ENCODE measurements at places on chromosomes 7 and 10.

GRCh38 chr7:150361807-150362621, 6.6 kb upstream of the REPIN1 start:
- H3K27me3 ChIP-seq: no peaks in the 10 kb centered on the region
- no peak overlapping the region for H3K27ac ChIP-seq
- DNase-seq: no peak
- peaks cover 8% of the 10 kb centered on the region for H3K36me3 ChIP-seq
- peaks cover 31% of the 10 kb centered on the region for H3K4me1 ChIP-seq

DNA sequence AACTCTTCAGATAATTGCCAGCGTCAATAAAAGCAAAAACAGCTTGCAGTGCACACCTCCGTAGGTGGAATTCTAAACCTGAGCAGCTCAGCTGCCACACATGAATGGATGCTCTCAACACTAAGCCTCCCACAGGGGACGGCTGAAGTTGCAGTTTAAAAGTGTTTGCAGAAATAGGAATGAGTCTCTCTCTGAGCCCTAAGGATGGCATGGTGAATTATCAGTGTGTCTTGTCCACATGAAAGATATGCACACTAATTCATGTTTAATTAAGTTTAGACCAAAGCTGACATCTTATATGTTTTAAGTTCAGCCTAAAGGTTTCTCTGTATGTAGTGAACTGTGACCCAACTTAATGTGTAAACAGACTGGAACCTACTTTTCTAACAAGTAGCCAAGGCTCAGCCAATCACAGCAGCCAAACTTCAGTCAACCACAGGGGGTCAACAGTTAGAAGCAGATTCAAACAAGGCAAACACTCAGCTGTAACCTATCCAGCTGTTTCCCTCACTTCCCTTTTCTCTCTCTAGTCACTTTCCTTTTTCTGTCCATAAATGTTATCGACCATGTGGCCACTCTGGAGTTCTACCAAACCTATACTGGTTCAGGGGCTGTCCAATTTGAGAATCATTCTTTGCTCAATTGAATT, 38.1 kb downstream of the CTTNBP2 start:
- no peaks in the 10 kb centered on the region for H3K4me1 ChIP-seq
- H3K27me3 ChIP-seq: no peaks in the 10 kb centered on the region
- no peak for DNase-seq
- no peak overlapping the region for H3K4me3 ChIP-seq
- H3K36me3 ChIP-seq: no peaks in the 10 kb centered on the region

GRCh38 chr7:30900053-30900452, 11.6 kb upstream of the AQP1 start:
- no peak overlapping the region for H3K27ac ChIP-seq
- peaks cover 14% of the 10 kb centered on the region for H3K27me3 ChIP-seq
- no peak for DNase-seq
- no peak overlapping the region for H3K4me3 ChIP-seq

DNA sequence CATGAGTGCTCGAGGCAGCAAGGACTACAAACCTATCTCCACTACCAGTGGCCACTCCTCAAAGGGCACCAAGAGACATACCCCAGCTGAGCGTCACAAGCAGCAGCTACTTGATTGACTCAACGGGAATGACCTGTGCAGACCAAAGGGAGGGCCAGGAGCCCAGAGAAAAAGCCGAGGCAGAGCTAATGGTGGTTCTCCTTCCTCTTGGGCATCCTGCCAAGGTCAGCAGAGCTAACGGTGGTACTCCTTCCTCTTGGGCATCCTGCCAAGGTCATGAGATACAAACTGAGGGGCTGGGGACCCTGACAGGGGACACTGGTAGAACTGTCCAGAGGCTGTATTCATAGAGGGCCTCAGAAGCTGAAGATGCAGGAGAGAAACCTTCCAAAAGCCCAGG, 60.4 kb downstream of the FAM53B start:
- no peak for DNase-seq
- H3K27me3 ChIP-seq: no peaks in the 10 kb centered on the region
- peaks cover 65% of the 10 kb centered on the region for H3K4me1 ChIP-seq
- H3K4me3 ChIP-seq: peak overlapping the region; percentile 61
- H3K36me3 ChIP-seq: peaks cover 37% of the 10 kb centered on the region

DNA sequence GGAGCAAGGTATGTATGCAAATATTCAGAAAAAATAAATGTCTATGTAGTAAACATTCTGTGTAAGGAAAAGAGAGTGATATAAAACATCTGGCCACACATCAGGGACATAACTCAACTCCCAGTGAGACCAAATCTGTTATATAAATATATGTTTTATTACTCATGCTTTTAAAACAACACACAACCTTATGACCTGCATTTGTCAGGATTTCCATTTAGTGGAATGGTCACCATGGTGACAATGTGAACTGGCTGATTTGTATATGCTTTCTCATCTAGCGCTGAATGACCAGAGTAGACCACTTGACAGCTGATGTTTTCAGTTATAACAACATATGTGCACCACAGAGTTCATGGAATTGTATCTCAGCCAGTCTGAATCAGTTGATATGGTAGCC, 551.7 kb downstream of the HTR7 start:
- no peak overlapping the region for H3K4me3 ChIP-seq
- DNase-seq: no peak
- no peaks in the 10 kb centered on the region for H3K4me1 ChIP-seq
- H3K27ac ChIP-seq: no peak overlapping the region

- peaks cover 2% of the 10 kb centered on the region for H3K36me3 ChIP-seq
- no peak overlapping the region for H3K4me3 ChIP-seq
- H3K4me1 ChIP-seq: no peaks in the 10 kb centered on the region
- H3K27me3 ChIP-seq: peaks cover 18% of the 10 kb centered on the region
- no peak for DNase-seq
- no peak overlapping the region for H3K27ac ChIP-seq
Measured at GRCh38 chr7:96416116-96416515, 94.2 kb upstream of the SLC25A13 start.

GRCh38 chr10:49751636-49752510, 10.2 kb downstream of the OGDHL start:
- no peaks in the 10 kb centered on the region for H3K36me3 ChIP-seq
- H3K4me1 ChIP-seq: no peaks in the 10 kb centered on the region
- no peak overlapping the region for H3K27ac ChIP-seq
- H3K27me3 ChIP-seq: peaks cover 26% of the 10 kb centered on the region

GRCh38 chr10:56317603-56318002, 43.5 kb downstream of the ZWINT start:
- no peak overlapping the region for H3K4me3 ChIP-seq
- H3K4me1 ChIP-seq: no peaks in the 10 kb centered on the region
- H3K36me3 ChIP-seq: no peaks in the 10 kb centered on the region
- no peaks in the 10 kb centered on the region for H3K27me3 ChIP-seq
- H3K27ac ChIP-seq: no peak overlapping the region

DNA sequence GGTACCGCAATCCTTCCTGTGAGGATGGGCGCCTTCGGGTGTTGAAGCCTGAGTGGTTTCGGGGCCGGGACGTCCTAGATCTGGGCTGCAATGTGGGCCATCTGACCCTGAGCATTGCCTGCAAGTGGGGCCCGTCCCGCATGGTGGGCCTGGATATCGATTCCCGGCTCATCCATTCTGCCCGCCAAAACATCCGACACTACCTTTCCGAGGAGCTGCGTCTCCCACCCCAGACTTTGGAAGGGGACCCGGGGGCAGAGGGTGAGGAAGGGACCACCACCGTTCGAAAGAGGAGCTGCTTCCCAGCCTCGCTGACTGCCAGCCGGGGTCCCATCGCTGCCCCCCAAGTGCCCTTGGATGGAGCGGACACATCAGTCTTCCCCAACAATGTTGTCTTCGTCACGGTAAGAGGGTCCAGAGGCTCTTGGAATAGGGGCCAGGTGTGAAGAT, 1.7 kb downstream of the MEPCE start:
- H3K27me3 ChIP-seq: peaks cover 8% of the 10 kb centered on the region
- H3K4me3 ChIP-seq: peak overlapping the region; percentile 97
- H3K27ac ChIP-seq: no peak overlapping the region
- DNase-seq: no peak
- peaks cover 86% of the 10 kb centered on the region for H3K36me3 ChIP-seq

DNA sequence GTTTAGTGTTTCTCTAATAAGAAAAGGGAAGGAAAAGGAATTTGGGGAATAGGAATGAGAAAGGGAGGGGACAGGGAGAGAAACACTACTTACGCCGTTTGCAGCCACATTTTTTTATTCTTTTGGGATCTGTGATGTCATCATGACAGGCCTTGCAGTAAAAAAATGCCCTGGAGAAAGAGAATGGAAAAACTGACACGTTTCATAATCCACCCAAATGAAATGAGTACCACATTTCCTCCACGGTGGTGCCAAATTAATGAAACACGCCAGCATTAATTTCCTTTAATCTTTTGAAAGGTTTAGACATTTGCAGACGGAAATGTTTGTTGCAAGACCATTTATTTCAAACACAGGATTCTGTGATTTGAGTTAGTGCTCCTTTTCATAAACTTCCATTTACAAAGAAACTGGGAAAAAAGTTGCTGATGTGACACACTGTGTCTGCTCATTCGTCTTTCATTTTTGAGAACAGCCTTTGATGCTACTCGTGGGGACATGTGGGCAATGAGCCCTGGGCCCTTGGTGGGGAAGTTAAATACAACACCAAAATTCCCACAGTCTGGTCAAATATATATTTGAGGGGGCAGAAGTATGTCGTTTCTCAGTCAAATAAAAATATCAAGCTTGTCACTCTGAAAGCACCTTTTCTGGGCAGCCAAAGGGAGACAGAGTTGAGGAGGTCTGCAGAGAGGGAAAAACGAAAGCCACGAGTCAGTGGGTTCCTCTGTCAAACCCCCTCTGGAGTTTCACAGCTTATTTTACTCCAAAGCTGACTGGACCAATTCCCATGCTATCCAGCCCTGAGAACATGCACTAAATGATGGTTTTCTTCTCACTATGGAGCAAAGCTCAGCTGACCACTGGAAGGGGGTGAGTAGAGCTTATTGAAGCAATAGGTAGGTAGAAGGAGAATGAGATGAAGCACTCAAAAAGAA, 625.5 kb downstream of the KCNMA1 start:
- DNase-seq: no peak
- H3K4me1 ChIP-seq: no peaks in the 10 kb centered on the region
- H3K27ac ChIP-seq: no peak overlapping the region
- H3K27me3 ChIP-seq: peaks cover 8% of the 10 kb centered on the region

- DNase-seq: no peak
- H3K36me3 ChIP-seq: no peaks in the 10 kb centered on the region
- peaks cover 18% of the 10 kb centered on the region for H3K27me3 ChIP-seq
- no peak overlapping the region for H3K4me3 ChIP-seq
Measured at GRCh38 chr10:15521328-15521903, 150.3 kb upstream of the FAM171A1 start.

- DNase-seq: no peak
- no peaks in the 10 kb centered on the region for H3K36me3 ChIP-seq
- no peaks in the 10 kb centered on the region for H3K4me1 ChIP-seq
- no peak overlapping the region for H3K27ac ChIP-seq
- no peak overlapping the region for H3K4me3 ChIP-seq
- no peaks in the 10 kb centered on the region for H3K27me3 ChIP-seq
Measured at GRCh38 chr7:120467676-120468075, 194.7 kb downstream of the KCND2 start.

GRCh38 chr10:131345691-131346090, 34.2 kb upstream of the TCERG1L start:
- H3K4me3 ChIP-seq: no peak overlapping the region
- H3K4me1 ChIP-seq: no peaks in the 10 kb centered on the region
- DNase-seq: no peak
- peaks cover 5% of the 10 kb centered on the region for H3K27me3 ChIP-seq
- H3K27ac ChIP-seq: no peak overlapping the region

- H3K4me1 ChIP-seq: no peaks in the 10 kb centered on the region
- H3K27ac ChIP-seq: no peak overlapping the region
- DNase-seq: no peak
Measured at GRCh38 chr10:91460681-91461080, 50.5 kb downstream of the HECTD2 start.

DNA sequence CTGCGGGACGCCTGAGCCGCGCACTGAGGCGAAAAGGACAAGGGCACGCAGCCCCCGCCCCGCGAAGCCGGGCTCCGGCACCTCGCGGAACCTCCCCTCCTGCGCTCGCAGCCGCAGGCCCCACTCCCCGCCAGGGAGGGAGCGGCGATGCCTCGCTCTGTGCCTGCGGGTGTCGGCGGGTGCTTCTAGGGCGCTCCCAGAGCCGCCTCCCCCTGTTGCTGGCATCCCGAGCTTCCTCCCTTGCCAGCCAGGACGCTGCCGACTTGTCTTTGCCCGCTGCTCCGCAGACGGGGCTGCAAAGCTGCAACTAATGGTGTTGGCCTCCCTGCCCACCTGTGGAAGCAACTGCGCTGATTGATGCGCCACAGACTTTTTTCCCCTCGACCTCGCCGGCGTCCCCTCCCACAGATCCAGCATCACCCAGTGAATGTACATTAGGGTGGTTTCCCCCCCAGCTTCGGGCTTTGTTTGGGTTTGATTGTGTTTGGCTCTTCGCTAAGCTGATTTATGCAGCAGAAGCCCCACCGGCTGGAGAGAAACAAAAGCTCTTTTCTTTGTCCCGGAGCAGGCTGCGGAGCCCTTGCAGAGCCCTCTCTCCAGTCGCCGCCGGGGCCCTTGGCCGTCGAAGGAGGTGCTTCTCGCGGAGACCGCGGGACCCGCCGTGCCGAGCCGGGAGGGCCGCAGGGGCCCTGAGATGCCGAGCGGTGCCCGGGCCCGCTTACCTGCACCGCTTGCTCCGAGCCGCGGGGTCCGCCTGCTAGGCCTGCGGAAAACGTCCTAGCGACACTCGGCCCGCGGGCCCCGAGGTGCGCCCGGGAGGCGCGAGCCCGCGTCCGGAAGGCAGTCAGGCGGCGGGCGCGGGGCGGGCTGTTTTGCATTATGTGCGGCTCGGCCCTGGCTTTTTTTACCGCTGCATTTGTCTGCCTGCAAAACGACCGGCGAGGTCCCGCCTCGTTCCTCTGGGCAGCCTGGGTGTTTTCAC, 519 bp downstream of the ITGB8 start:
- no peak overlapping the region for H3K27ac ChIP-seq
- H3K4me3 ChIP-seq: peak overlapping the region; percentile 87
- no peak for DNase-seq
- peaks cover 2% of the 10 kb centered on the region for H3K36me3 ChIP-seq
- H3K27me3 ChIP-seq: peaks cover 30% of the 10 kb centered on the region
- H3K4me1 ChIP-seq: peaks cover 10% of the 10 kb centered on the region

DNA sequence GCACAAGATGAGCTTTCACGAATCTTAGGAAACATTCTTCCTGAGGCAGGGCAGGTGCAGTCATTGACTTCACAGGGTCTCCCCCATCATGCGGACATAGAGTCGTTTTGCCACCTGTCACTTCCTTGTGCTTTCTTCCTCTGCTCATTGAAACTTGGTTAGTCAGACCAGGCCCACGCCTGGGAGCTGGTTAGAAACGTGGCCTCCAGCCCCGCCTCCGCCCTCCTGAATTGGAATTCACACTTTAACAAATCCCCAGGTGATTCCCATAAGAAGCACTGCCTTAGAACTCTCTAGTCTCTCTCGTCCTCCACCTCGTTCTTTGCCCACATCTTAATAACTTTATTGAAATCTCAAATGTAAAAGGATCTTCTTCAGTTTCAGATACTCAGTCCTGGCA, 265.5 kb upstream of the FZD8 start:
- no peaks in the 10 kb centered on the region for H3K36me3 ChIP-seq
- no peaks in the 10 kb centered on the region for H3K27me3 ChIP-seq
- H3K4me3 ChIP-seq: no peak overlapping the region

GRCh38 chr10:5361966-5362365, 2.8 kb upstream of the UCN3 start:
- DNase-seq: no peak
- H3K27me3 ChIP-seq: peaks cover 32% of the 10 kb centered on the region
- no peak overlapping the region for H3K27ac ChIP-seq
- no peak overlapping the region for H3K4me3 ChIP-seq
